ENCODE measurements at places on chromosomes 7 and 10.

DNA sequence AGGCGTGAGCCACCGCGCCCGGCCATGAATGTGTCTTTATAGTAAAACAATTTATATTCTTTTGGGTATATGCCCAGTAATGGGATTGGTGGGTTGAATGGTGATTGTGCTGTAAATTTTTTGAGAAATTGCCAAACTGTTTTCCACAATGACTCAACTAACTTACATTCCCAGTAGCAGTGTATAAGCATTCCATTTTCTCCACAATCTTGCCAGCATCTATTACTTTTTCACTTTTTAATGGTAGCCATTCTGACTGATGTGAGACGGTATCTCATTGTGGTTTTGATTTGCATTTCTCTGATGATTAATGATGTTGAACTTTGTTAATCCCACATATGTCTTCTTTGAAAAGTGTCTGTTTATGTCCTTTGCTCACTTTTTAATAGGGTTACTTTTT is 1187.9 kb downstream of the XPNPEP1 start:
- DNase-seq: no peak

DNA sequence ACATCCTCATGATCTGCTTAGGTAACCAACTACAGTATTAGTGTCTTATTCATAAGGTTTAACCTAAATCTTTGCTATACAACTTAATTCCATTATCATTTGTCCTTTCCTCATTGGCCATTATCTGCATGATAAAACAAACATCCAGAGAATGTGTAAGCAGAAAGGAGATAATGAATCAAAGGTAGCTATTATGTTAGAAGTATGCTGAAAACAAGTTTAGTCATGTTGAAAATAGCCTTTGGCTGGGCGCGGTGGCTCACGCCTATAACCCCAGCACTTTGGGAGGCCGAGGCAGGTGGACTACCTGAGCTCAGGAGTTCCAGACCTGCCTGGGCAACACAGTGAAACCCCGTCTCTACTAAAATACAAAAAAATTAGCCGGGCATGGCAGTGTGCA is 78.2 kb downstream of the NT5C2 start:
- DNase-seq: no peak

- DNase-seq: no peak
Measured at GRCh38 chr10:63798599-63799498, 277.6 kb downstream of the REEP3 start.

- DNase-seq: no peak
Measured at GRCh38 chr10:47092376-47092775, 181.1 kb downstream of the PTPN20 start.

DNA sequence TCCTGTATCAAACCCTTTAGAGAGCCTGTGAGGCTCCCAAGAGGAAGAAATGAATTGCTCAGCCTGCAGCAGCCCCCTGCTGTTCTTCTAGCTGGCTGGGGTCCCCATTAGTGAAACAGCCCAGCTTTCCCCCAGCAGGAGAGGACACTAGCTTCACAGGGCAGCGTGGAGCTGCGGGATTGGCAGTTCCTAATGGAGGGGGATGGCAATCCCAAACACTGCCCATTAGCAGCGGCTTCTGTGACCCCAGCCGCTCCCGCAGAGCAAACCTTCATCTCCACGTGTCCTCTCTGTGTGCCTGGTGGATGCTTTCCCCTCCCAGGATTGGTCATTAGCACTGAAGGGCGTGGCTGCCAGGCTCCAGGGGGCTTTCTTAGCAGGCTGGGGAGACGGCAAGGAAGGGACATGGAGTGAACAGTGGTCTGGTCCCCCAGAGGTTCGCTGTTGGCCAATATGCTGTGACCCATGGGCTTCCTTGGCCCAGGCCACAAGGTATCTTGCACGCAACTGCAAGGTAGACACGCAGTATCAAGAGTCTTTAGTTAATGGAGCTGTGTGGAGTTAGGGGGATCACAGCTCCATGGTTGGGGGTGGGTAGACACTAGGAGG is 322.5 kb upstream of the ZMIZ1 start:
- no peak for DNase-seq

DNA sequence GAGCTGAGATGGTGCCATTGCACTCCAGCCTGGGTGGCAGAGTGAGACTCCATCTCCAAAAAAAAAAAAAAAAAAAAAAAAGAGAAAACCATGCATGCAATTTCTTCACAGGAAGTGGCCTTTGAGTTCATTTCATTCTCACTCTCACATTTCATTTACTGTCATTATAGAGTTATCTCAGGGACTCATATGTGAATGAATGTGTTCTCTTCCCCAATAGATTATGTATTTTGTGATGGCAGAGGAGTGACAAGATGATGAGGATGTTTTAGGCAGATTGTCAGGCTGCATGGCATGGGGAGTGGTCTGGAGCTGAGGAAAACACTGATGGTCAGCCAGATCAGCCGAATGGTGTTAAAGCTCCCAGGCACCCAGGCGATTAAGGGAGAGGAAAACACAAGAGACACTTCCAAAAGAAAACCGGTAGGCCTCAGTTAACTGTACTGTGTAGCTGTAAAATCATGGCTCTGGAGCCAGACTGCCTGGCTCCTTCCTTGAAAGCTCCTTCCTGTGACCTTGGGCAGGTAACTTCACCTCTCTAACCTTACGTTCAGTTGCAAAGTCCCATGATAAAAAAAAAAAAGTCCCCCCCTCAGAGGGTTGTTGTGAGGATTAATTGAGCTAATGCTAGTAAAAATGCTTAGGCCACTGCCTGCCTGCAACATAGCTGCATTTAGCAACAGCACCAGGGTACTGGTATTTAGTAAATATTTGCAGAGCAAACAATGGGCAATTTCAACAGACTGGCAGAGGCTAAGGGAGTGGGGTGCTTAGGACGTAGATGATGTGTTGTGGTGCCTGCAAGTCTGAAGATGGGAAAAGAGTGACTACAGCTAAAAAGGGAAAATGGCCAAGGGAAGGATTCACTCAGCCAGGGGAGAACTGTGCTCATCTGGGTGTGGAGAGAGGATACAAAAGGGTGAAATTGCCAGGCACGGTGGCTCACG is 6.9 kb downstream of the FRAT2 start:
- no peak for DNase-seq

GRCh38 chr10:5835446-5836095 is 22.3 kb upstream of the GDI2 start:
- no peak for DNase-seq

GRCh38 chr7:80014511-80014910 is 120.1 kb upstream of the GNAI1 start:
- DNase-seq: no peak

DNA sequence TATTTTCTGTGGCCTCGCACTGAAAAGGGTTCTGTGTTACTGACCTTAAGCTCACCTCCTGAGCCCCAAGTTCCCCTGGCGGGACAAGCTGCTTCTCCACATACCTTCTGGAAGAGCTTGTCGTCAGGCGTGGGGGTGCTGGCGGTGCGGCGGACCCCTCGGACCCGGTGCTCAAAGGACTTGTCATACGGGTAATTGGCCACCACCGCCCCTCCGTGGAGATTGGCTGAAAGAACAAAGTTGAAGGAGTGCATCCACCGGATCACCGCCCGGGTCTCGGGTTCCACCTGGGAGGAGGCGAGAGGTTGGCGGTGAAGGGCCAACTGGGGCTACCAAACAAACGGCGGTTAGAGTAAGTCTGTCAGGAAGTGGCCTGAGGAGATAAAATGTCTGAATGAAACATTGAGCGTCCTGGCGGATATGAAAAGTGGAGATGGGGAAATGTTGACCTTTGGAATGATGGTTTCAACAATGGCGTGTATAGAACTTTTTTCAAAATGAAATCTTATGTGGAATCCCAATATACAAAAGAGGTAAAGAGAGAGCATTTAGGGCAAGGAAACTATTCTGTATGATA is 16.5 kb downstream of the CPN1 start:
- no peak for DNase-seq

GRCh38 chr7:4769761-4770160 is 5.7 kb upstream of the AP5Z1 start:
- no peak for DNase-seq

DNA sequence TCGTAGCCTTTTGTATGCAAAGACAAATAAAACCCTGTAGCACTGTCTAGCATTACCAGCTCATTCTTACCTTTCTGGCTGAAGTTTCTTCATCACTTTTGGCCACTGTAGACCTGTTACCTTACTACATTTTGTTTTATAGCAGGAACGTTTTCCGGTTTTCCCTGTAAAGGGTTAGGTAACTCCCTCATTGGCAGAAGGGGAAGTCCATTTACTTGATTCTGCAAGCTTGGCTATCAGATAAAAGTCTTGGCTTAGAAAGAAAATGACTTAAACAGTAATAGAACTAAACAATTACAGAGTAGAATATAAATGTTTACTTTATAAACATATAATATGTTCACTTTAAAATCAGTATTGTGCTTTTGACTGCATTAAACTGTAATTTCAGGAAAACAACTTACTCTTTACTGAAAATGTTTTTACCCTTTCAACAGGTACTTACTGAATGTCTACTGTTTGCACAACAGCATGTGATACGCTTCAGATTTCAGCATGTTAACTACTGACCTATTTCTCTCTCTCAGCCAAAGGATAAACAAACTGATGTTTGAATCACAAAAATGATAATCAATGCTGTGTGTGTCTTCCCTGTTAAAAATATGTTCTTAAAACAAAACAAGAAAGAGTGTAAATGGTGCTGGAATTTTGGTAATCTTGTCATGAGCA is 67.1 kb downstream of the OTUD1 start:
- DNase-seq: no peak

GRCh38 chr7:114989531-114989930 is 67.6 kb downstream of the MDFIC start:
- DNase-seq: no peak

DNA sequence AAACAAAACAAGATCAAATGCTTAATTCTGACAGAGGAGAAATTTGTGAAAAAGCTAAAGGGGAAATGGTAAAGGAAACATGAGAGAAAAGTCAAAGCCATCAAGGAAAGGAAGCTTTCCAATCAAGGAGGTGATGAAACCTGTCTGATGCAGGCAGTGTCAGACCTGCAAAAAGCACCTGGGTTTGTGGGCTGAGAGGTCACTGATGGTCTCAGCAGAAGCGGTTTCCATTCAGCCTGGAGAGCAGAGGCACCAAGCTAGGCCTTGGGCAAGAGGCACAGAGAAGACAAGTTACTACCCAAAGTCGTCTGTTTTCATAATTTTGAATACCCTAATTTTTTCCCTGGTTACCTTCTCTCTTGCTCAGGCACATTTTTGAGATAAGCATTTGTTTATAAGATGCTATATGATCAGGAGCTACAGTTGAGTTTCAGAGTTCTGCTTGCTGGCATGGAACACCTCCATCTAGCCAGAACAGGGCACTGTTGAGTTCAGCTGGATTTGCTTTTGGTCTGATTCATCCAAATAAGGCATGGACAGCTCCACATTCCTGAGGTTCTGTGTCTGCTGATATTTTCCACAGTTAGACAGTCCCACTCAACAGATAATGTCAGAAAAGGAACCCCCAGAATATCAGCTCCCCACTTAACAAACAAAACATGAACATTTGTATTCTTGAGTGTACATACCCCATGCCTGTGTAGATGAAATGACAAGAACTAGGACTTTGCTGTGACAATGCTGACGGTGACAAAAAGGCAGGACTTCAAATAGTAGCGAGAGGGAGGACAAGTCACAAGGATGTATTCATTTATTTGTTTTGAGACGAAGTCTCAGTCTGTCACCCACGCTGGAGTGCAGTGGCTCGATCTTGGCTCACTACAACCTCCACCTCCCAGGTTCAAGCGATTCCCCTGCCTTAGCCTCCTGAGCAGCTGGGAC is 4.9 kb upstream of the PPIA start:
- DNase-seq: no peak

- no peak for DNase-seq
Measured at GRCh38 chr10:13614530-13615332, 28.0 kb downstream of the PRPF18 start.

GRCh38 chr10:69088801-69089501 is 1.0 kb downstream of the SRGN start:
- peak; percentile 35 for DNase-seq

DNA sequence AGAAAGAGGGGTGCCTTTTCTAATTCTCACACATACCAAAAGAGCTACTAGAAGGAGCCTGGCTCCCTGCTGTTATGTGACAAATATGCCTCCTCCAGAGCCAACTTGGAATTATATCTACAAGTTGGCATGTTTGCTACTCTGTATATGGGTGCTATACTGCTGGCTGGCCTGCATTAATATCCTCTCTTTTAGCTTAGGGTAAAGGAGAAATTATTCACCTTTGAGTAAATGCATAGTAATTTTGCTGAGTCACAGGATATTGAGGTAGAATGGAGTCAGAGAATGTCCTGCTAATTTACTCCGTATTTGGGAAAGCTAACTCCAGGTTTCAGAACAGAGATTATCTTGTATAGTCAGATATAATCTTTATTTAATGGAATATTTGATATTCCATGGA is 24.2 kb upstream of the LIPN start:
- no peak for DNase-seq

GRCh38 chr10:43119416-43120115 is 18.7 kb upstream of the CSGALNACT2 start:
- DNase-seq: no peak

DNA sequence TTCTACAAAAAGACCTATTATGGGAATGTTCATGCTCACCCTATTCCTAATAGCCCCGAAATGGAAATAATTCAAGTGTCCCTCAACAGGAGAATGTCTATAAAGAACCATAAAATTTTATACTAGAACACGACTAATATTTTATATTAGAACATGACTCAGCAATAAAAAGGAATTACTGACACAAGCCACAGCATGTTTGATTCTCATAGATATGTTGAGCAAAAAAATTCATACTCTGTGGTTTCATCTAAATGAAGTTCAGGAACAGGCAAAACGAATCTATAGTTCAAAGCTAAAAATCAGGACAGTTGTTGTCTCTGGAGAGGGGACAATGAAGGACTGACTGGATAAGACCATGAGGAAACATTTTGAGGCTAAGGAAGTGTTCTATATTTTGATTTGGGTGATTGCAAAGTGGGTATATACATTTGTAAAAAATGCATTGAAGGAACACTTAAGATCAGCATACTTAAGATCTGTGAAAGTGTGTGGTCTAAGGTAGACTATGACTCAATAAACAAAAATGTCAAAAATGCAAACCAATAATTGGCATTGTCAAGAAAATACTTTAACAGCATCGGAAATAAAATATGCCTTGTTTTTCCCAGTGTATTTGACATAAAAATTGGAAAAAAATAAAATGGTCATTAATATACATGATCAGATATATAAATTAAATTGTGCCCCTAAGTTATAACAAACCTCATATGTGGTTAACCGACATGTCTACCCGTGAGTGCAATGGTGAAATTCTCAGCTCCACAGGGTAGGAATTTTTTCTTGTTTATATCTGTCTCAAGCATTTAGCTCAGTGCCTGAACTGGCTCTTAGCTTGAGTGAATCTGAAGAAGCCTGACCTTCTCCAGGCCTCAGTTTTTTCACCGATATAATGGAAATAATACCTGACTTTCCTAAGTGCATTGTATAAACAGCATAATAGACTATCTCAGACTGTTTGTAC is 124.9 kb upstream of the CTTNBP2 start:
- DNase-seq: no peak

GRCh38 chr10:43000651-43001426 is 76.0 kb upstream of the RET start:
- DNase-seq: no peak

All from NAMALWA (cell line).